ENCODE measurements at places on chromosomes 1 and 21.

- no peak for DNase-seq
These were observed 20.0 kb upstream of the KLHDC8A start for GRCh38 chr1:205376739-205377138.

GRCh38 chr1:96820107-96820506 is 98.5 kb downstream of the PTBP2 start:
- DNase-seq: no peak

DNA sequence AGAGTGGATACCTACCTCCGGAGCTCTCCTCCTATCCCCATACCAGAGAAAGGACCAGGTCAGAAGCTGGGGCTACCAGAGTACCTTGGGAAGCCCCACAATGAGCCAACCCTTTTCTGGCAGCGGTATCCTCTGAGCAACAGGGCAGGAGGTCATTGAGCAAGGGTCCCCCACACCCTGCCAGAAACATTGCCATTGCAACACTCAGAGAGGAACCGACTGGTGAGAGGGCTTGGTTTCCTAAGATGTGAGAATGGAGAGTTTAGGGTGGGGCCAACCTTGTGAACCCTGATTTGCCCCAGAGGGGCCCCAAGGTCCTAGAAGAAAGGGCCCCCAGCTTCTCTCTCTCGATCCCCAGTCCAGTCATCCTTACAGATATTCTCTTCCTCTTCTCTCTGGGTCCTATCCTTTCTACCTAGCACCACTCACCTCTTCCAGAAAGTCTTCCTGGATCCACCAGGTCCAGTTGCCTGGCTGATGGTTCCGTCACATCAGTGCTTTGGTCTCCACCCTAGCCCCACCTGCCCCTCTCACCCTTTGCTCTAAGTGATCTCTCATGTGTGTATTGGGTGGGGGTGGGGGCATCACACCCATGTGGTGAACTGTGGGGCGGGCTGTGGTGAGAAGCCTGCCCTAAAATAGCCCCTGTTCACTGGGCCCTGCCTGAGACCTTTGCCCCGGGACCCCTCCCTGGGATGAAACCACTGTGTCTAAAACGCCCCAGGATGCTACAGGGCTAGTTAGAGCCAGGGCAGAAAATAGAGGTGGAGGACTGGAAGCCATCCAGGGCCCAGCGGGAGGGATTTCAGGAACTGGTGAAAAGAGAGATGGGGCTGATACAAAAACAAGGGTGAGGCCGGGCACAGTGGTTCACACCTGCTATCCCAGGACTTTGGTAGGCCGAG is 8.7 kb downstream of the FGR start:
- no peak for DNase-seq

GRCh38 chr1:179794669-179795068 is 51.6 kb downstream of the FAM163A start:
- no peak for DNase-seq

DNA sequence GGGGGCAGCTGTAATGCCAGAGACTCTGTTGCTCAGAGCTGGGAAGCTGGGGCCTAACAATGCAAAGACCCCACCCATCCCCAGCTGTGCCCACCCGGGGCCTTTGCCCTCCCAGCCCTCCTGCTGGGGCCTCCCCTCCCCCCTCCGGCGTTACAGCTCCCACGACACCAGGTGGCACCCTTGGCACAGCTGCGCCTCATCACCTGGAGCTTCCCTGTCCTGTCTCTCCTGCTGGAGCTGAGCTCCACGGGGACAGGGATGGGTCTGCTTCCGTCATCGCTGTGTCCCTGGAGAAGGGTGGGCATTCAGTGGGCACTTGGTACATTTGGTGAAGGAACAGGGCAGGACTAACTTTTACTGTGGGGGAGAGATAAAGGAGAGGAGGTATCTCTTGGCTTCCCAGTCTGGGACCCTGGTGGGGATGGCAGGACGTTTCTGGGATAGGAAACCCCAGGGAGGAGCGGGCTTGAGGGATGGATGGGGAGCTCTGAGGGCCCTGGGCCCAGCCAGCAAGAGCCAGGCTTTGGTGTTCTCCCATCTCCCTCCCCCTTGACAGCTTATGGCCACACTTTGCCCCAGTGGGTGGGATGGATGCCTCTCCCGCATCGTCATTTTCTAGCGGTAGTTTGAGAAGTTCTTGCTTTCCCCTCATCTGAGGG is 453.2 kb downstream of the PTPRU start:
- DNase-seq: no peak

DNA sequence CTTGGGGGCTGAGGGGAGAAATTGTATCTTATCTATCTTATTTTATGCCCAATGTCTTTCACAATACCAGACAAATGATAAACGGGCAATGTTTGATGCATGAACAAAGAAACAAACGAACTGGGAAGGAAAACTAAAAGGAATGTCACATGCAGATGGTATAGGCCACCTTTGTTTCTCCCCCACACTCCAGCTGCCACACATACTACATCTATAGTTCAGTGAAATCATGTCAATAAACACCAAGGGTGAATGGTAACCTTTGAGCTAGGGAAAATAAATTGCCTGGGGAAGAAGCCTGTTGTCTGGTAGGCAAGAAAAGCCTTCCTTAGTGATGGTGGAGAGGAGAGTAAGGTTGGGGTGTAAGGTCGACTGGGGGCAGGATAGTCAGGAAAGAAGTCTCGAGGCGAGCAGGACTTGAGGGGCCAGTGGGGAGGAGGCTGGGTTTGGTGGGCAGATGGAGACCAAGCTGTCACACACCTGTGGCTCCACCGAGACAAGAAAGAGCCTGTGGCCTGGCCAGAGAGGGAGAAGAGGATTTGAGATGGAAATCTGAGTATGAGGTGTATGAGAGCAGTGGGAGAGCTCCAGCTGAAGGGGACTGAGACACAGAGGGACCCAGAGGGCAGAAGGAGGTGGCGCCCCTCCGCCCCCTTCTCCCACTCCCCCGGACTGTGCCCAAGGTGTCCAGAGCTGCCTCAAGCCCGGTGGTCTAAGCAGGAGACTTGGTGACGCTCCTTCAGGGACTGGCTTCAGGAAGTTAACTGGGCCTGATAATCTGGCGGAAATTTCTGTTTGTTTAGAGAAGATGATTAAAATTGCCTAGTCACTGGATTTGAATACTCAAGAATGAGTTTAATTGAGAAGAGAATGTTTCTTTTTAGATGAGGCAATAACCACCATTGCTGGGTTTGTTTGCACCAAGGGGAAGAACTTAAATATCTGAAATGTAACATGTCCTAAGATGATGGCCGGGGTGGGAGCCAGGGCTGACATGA is 37.3 kb downstream of the ATF3 start:
- DNase-seq: no peak

DNA sequence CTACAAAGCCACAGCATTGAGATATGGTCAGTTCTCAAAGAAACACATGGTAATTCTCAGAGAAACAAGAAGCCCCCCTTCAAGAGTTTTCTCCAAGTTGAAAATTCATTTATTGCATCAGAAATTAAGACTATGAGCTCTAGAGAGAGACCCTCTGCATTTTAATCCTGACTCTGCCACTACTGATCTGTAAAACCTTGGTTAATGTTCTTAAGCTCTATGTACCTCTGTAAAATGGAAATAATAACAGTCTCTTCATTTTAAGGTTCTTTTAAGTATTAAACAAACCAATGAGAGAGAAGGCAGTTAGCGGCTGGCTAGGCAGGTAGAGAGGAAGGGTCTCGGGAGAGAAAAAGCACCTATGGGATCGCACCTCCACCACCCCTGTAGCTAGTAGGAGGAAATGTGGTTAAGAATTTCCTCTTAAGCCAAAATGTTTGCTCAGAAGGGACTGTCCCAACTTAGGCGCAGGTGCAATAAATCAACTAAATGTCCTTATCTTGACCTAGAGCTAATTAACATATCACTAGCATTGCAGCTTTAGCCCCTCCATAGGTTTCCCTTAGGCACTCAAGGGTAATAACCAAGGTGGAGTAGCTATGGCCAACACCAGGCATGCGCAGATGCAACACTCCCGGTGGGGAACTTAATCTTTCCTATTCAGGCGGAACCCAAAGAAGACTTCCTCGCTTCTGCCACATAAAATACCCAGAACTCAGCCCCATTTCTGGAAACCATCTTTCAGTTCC is 1685.4 kb downstream of the MRPL39 start:
- no peak for DNase-seq

DNA sequence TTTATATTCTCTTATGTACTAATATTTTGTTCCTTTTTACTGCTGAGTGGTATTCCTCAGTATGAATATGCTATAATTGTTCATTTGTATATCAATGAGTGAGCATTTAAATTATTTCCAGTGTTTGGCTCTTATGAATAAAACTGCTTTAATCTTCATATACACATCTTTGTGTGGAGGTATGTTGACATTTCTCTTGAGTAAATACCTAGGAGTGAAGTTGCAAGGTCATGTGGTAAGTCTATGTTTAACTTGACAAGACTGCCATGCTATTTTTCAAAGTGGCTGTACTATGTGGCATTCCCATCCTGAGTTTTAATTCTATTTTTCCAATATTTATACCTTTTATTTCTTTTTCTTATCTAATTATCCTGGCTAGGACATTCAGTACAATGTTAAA is 124.2 kb downstream of the ADSS2 start:
- DNase-seq: no peak

DNA sequence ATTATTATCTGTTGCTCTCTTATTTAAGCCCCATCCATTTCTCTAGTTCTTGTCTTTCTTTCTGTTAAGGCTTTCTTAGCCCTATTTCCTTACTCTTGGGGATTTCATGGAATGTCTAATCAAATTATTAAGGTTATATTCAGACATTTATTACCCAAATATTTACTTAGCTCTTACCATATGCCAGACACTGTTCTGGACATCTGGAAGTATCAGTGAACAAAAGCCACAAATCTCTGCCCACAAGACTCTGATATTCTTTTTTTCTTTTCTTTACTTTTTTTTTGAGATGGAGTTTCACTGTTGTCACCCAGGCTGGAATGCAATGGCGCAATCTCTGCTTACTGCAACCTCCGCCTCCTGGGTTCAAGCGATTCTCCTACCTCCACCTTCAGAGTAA is 74.3 kb upstream of the NBL1 start:
- DNase-seq: no peak

GRCh38 chr1:80050085-80050484 is 1043.6 kb upstream of the ADGRL4 start:
- DNase-seq: no peak

DNA sequence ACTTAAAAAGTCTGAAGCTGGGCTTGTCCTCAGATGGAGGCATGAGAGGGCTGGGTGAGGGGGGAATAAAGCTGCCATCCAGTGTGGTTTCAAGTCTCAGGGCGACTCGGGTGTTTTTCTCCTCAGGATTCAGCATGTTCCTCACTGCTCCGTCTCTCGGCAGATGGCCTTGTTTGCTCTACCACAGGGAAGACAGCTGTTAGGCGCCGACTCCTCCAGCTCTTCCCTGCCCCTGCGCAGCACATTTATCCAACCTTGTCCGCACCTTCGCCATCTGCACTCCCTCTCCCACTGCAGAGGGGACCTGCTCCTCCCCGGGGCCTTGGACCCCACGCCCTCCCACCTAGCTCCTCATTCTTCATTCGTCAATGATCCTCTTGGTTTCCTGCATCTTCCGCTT is 16.6 kb upstream of the S100A11 start:
- DNase-seq: no peak

GRCh38 chr1:94672934-94673333 is 131.4 kb upstream of the F3 start:
- DNase-seq: no peak

- no peak for DNase-seq
These were observed 56.3 kb upstream of the NEK2 start for GRCh38 chr1:211731456-211732292.

- DNase-seq: no peak
These were observed 22.8 kb upstream of the ABCA4 start for GRCh38 chr1:94143809-94144176.

- DNase-seq: no peak
These were observed 44.7 kb downstream of the KCNC4 start for GRCh38 chr1:110254604-110255391.

GRCh38 chr21:44742418-44743153 is 31.2 kb upstream of the TSPEAR start:
- DNase-seq: no peak

DNA sequence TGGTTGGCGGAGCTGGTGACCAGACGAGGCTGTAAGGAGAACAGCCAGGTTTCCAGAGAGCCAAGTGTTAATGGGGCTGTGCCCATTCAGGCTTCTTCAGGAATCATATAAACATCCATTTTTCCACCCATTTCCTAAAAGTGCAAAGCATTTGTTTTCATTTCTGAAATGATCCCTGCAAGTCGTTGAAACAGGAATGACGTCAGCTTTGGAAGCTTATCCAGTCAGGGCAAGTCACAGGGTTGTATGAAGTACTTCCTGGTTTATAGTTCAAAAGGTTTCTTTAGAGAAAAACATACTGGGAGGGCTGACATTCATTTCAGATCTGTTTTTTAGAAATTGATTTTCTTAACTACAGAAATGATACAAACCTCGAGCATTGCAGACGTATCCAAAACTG is 29.2 kb downstream of the IGSF5 start:
- DNase-seq: no peak

DNA sequence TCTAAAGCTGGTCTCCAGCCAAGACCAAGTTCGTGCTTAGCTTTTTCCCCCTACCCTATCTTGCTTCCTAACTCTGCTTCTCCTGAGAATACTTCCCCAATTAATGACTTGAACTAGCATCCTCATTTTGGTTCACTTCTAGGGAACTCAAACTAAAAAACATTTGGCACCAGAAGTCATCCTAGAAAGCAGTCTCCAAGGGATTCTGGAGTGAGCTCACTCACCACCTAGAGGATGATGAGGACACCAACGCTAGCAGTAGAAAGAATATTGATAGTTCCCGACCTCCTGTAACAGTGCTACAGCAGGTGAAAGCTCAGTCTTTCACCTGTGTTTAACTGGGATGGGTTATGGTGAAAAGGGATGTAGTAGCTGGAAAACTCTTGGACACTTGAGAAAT is 4.7 kb upstream of the PSMB2 start:
- no peak for DNase-seq

- DNase-seq: no peak
These were observed 16.1 kb downstream of the USP1 start for GRCh38 chr1:62452951-62453350.

DNA sequence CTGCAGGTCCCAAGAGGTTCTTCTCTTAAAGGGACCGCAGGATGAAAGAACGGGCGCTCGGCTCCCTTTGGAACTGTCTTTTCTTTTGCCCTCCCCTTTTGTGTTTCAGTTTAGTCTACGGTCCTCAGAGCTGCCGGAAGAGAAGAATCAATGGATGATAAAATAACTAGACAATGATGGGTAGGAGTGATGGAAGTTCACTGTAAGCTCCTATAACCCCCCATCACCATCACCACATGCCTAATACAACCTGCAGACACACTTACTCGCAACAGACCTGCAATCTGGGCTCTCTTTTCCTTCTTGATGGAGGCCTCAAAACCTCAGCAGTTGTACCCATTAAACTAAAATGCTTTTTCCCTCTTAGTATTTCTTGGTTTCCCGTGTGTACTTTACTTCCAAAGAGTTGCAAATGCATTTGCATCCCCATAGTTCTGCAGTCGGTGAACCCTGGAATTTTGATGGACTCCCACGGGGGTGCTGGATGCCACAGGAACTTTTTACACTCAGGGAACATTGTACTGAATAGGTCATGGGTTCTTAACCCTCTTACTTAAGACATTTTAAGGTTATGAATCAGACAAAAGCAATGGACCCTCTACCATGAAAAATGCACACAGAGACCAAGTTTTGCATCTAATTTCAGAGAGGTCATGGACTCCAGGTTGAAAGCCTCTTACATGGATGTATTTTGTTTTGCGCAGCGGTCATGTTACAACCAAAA is 633 bp upstream of the RFX5 start:
- no peak for DNase-seq

- no peak for DNase-seq
These were observed 710 bp upstream of the PALMD start for GRCh38 chr1:99645203-99645602.
